NK-92 treated with Interleukin-12 subunit alpha and Interleukin-12 subunit beta, amount 100 ng/mL, for 24 hours (cell line): ENCODE measurements at places on chromosomes 12 and 14.
A peak's percentile ranks its signal among the peaks of the same experiment; 100 is the strongest.

GRCh38 chr14:77681196-77682157 is 26.3 kb downstream of the ALKBH1 start:
- no peak for DNase-seq

DNA sequence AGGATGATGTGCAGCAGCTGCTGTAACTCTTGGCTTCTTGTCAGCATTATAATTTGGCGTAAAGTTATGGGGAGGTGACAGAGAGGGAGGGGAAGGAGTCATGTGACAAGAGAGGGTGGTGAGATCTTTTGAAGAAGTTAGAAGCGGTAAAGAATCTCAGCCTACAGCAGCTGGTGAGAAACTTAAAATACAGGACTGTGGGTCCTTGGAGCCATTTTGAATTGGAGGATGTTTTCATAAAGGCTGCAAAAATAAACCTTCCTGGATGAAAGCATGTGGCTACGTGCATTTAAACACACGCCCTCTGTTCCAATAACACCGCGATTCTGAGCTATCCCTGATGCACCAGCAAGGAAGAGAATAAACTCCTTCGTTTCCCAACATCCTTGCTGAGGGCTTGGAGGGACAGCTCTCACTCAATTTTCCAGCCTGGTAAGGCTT is 133.7 kb downstream of the TMEM30B start:
- DNase-seq: no peak

DNA sequence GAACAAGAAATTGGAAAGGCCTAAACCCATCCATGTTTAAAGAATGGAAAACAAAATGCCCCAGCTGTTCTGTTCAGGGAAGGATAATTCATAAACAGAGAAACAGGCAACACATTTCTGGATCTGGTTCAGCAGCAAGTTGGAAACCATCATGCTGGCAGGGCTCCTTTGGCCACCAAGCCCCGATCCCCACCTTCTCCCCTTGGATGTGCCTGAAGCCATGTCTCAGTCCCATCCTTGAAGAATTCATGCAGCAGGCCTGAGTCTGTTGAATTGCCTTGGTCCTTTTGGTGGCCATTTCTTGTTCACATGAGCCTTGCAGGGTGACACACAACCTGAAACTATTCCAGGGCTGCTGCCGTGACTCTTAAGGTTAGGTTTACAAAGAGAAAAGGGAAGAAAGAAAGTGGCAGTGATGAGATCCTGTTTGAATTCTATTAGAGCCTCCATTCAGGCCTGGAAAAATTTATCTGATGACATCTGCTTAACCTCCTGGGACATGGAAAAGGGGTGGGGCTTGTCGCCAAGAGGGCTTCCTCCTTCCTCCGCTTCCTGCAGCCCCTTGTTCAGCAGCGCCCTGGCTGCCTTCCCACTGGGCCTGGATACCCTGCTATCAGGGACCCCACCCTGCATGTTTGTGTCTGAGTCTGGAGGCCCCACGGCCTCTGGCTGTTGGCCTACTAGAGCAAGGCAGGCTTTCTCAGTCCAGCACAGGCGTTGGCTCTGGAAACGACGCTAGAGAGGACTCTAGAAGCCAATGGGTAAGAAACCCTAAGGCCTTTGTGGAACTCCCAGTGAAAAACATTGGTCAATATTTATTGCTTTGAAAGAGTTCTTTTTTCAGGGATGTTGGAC is 341.9 kb downstream of the C12orf75 start:
- DNase-seq: no peak

DNA sequence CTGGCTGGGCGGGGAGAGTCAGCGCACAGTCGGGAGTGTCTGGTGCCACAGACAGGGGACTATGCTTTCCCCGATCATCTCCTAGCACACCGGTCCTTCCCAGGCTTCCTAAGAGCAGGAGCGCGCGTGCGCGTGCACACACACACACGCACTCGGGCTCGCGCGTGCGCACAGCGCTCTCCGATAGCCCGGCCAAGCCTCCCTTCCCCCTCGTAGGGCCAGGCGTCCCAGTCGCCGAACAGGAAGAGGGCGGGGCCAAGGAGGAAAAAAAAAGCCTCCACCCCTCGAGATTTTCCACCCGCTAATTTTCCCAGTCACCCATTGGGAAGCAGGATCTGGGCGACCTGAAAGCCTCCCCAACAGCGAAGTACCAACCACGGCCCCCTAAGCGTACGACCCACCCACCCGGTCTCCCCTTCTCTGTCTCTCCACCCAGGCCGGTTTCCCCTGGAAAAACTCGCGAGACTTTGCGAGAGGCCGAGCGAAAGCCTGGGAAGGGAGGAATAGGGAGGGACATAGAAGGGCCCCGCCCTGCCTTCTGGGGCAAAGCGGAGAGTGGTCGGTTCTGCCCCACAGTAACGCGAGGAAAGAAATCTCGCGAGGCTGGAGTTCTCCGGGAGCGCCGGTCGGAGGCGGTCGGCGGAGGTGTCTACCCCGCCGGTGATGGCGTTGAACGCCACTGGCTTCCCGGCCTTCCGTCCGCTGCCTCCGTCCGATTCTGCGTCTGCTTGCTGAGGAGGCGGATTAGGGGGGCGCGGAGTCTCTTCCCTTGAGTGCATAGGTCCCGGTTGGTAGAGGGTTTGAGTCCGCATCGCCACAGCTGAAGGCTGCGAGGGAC is at the start of the genes FGFR1OP2 and INTS13:
TSS of gene FGFR1OP2 (plus strand) at position 608 of the 838 bp plus-strand sequence. CDS start 15,689 bp downstream, outside the sequence.
TSS of gene INTS13 (minus strand) at position 119 of the 838 bp plus-strand sequence. CDS start 1,178 bp downstream, outside the sequence.
- peak; percentile 95 for DNase-seq

DNA sequence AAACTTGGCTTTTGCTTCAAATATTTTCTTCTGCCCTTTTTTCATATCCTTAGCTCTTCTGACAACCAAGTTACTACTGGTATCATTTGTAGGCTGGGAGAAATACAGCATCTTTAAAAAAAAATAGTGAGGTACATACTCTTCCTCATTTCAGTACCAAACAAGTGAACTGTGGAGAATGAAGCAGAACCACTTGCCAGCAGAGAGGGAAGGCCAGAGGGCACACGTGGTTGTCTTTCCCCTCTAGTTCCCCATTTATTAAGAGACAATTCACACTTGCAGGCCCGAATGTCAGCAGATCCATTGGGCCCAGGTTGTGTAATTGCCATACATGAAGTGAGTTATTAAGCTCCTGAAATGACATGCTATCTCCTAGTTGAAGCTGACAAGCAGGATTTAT is 3.2 kb downstream of the SUSD6 start:
- DNase-seq: no peak

DNA sequence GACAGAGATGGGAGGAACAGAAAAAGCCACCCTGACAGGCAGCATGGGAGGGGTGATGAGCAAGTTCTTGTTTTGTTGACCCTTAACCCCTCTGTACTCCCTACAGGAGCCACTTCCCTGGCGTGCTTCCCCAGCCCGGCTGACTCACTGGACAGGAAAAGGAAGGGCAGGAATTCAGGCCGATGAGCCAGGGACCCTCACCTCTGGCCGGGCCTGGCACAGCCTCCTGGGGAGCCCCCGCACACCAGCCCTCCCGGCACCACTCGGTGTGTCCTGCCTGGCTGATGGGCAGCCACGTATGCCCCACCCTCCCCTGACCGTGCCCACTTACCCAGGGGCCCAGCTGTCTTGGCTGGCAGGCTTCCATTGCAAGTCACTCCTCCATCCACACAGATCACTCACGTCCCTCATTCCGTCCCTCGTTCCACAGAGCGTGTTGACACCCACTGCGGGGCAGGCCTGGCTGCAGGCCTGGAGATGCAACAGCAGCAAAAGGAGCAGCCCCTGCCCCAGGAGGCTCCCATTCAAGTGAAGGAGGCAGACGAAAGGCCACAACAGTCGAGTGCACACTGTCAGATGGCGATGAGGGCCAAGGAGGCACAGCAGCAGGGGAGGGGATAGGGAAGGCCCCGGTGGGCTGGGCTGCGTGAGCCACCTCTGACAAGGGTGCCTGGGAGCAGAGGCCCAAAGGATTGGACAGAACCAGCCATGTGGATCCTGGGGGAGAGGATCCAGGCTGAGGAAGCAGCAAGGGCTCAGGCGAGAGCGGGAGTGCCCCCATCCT is 19.7 kb upstream of the CD9 start:
- DNase-seq: no peak

- DNase-seq: no peak
Measured at GRCh38 chr12:115464111-115464581, 780.2 kb upstream of the TBX3 start.

DNA sequence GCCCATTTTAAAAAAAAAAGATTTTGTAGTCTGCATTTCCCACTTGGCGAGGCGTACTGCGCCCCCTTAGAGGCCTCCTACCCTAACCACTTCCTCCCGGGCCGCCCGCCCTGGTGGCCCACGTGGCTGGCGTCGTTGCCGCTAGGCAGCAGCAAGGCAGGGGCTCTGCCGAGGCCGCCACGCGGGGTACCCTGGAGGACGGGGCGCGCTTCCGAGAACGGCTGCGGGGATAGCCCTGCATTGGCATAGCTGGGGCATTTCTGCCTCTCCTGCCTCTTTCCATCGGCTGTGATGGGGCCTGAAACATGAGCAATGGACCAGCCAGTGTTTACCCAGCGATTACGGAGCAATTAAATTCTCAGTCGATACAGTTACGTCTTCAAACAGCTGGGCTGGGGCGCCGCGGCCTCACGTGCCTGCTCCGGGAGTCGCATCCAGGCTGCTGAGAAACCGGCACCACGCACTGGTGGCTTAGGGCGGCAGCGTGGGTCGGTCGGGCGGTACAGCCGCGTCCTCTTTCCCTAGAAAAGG is 38.0 kb downstream of the IQSEC3 start:
- no peak for DNase-seq

DNA sequence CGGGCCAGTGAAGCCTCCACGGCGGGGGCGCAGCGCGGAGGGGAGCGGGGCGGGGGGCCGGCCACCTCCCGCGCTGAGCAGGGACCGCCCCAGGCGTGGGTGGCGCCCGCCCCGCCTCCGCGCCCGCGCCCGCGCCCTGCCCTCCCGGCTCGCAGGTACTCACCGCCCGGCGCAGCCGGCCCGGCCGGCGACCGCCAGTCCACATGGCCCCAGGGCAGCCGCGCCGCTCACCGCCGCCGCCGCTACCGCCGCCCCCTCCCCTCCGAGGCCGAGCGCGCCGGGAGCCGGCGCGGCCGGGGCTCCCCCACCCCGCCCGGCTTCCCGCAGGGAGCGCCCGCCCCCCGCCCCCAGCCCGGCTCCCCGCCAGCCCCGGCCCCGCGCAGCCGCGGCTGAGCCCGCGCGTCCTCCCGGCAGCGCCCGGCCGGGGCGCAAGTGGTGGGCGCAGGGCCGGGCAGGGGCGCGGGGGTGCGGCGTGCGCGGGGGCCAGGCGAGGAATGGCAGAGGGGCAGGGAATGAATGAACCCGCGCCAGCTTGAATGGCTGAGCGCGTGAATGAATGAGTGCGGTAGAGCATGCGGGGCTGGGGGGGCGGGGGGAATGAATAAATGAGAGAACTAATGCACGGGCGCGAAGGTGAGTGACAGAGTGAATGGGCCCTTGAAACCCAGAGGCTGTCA is at the start of gene BEGAIN:
TSS of gene BEGAIN (minus strand) at position 332 of the 677 bp plus-strand sequence. CDS start at position 205, 127 bp downstream.
- DNase-seq: no peak

- DNase-seq: no peak
Measured at GRCh38 chr14:71114565-71114964, 207.3 kb downstream of the PCNX1 start.

GRCh38 chr12:49342914-49343731 is 3.6 kb upstream of the DNAJC22 start:
- no peak for DNase-seq

DNA sequence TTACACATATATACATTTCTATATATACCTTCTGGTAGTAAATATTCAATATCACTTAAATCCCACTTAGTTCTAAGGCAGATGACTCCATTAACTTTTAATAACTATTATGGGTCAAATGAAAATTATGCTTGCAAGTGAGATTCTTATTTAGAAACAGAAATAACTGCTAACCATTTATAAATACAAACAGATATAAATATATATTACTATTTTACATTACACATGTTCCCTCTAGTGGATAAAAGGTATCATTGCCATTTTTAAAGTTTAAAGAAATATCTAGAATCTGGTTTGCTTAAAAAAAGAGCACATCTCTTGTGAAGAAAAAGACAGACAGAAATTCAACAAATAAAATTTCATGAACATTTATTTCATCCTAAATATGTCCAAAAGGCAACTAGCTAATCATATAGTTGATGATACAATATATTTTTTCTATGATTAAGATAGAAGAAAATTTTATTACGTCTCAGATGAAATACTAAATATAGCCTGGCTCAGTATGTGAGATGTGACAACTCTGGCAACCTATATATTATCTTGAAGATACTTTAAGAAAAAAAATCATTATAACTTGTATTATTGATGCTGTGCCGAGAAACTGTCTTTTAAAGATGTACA is 11.7 kb upstream of the RAD51AP1 start:
- DNase-seq: no peak

GRCh38 chr14:60204104-60204842 is 39.1 kb upstream of the DHRS7 start:
- no peak for DNase-seq

DNA sequence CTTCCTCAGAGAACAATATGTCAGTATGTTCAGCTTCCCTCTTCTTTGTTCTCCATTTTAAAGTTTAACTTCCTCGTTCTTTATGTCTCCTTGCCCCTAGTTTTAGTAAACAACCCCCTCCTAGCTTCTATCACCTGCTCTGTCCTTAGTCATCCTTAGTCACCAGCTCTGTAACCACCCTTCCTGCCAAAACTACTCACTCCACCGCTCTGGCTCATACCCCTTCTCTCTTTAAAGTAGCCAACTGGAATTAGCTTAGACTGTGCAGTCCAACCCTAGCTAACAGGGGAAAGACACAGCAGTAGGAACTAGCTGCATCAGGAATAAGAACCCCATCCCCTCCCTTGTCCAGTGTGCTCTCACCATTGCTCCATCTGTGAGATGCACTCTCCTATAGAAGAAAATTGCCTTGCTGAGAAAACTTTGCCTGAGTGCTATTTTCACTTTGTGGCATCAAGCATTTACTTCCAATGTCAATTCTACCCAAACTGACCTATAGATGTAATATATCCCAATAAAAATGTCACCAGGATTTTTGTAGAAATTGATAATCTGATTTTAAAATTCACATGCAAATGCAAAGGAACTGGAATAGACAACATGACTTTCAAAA is 603.2 kb downstream of the C12orf50 start:
- DNase-seq: no peak

DNA sequence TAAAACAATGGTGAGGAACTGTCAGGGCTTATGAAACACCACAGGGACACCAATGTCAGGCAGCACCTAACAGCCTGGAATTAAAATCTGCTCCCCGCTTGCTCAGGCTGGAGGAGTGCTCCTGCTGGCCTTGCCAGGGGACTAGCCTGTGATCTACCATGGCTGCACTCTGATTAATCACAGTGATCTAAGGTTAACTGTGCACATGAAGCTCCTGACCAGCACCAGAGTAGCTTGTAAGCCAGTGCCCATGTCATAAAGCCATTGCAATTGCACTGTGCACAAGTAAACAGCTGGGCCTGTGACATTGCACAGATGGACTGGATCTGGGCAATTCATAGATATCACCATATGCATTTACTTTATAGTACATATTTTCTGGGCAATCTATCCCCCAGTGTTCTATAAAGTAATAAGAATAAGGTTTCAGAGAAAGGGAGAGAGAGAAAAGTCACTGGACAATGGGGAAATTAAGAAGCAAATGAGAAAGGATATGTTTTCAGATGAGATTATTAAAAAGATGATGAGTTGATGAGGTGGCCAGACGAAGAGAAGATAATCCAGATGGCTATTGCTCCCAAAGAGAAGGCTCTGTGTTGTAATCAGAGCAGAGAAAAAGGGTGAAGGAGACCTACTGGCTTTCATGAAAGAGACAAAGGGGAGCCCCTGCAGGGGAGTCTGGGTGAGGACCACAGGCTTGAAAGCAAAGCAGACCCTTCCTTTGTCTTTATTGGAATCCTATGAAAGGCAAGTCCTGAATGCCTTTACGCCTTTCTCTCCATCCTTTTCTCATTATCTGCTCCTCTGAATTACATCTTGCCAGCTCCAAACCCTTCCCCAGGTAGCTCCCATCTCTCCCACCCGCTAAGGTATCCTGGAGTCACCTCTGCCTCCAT is 145.8 kb downstream of the SLC38A6 start:
- no peak for DNase-seq

- DNase-seq: no peak
Measured at GRCh38 chr14:24367514-24368211, at the start of gene NFATC4. TSS of gene NFATC4 (plus strand) at chr14:24368184. CDS start at chr14:24368341, 157 bp downstream.
